Vagina (tissue), 2 donors: ENCODE measurements at places on chromosomes 3 and 15.

DNA sequence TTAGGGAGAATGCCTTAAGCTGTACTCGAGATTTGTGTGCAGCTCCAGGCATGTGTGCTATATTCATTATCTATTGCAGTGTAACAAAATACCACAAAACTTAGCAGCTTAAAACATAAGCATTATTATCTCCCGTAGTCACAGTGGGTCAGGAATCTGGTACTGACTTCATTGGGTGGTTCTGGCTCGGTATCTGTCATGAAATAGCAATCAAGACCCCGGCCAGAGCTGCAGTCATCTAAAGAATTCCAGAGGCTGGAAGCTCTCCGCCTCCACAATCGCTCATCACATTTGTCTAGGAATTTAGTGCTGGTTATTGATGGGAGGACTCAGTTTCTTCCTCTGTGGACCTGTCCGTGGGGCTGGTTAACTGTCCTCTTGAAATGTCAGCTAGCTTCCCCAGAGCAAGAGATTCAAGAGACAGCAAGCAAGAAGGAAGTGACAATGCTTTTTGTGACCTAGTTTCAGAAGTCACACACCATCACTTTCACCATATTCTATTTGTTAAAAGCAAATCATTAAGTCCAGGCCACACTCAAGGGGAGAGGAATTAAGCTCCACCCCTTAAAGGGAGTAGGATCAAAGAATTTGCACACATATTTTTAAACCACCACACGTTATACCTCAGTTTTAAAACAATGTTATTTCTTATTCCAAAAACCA lies 76.1 kb downstream of the TOP2B start:
- peak; percentile 49 for DNase-seq

DNA sequence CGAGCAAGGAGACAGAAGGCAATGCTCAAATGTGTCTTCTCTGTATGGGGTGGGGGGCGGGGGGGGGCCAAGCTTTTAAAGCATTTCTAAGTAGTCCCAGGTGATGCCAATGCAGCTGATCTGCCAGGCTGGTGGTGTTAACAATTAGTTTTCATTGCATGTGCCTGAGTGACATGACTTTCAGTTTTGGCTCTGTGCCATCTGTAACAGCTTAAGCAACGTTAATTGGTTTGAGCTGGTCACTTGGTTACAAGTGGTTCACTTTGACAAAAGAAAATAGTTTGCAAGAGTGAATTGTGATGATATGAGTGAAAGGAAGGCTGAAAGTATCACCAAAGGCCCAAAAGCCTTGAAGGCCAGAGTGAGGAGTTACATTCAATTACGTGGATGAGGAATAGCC lies 26.4 kb upstream of the LRIG1 start:
- no peak for DNase-seq

DNA sequence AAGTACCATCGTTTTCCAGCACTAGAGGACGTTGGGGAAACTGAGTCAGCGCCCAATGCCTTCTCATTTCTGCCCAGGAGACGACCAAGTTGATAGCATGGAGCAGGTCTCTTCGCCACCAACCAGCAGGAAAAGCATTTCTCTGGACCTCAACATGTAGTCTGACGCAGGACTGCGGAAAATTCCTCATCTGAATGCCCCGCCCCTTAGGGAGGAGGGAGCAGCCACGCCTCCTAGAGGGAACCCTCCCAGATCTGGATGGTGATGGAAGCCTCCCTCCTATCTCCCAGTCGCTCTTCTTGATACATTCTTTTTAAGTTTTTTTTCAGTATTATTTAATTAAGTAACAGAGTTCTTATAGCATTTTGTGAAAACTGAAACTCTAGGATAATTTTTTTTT lies 17.4 kb upstream of the MINDY4B start:
- DNase-seq = no peak

- DNase-seq = no peak
These were observed 16.9 kb upstream of the LACTB start for GRCh38 chr15:63104727-63105126.
